Muscle of arm (tissue), 14 donors: ENCODE measurements at places on chromosomes 11 and 22. TPM values are rescaled to one million over a fixed set of nuclear protein-coding genes. Genes with fewer than 3 reads are reported as not detected.

DNA sequence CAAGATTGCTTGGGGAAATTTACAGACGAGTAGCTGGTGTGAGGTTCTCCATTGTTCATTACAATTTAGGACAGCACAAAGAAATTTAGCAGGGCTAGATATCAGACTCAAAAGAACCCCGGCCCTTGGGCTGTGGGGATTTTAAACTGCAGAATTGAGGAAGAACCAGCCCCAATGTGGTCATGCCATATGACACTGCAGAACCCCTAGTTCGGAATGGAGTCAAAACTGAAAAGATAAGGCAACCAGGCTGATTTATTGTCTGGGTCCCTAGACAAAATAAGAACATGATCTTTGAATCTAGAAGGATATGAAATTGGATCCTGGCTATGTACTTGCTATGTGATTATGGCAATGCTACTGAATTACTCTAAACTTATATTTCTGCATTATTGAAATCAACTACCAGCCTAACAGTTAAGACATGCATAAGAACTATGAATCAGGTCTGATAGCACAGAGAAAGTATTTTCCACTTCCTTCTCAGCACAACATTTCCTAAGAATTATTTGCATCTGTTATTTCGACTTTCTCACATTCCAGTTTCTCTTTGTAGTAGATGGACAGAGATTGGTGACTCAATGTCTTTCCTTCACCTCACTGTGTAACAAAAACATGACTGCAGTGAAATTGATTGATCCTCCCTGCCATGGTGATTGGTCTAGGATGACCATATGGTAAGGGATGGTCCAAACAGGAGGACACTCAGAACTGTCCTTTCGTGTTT is 13.2 kb downstream of the MMP3 start:
- no peak for DNase-seq

DNA sequence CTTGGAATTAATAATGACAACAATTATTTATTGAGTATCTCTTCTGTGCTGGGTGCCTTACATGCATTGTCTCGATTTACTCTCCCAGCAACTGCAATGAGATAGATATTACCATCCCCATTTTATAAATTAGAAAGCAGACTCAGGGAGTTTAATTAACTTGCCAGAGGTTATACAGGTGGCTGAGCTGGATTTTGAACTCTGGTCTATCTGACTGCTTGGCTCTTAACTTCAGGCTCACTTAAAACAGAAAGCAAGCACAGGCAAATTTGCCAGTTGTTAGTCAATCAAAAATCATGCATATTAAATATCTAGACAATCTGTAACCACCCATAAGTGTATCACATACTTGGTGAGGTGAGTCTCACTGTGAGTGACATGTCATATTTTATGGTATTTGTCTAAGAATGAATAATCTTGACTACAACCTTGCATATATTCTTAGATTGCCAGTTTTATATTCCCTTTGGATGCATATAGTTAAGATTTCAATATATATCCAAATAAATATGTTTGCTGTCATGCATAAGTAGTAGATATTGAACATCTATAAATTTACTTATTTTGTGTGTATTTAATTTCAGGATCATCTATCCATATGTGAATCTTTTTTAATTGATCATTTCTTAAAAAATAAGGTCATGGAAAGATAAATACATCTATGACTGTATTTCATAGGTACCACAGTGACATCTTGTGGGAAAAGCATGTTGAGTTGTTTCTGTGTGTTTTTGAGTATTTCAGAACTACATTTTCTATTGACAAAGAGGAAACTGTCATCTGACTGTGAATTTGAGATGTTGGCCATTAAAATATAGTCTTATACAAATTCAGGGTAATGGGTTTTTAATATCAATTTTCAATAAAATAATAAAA is 112.0 kb upstream of the ARHGAP42 start:
- DNase-seq, result peak; percentile 33

Gene MS4A3
- polyA plus RNA-seq, result 0.61 TPM

DNA sequence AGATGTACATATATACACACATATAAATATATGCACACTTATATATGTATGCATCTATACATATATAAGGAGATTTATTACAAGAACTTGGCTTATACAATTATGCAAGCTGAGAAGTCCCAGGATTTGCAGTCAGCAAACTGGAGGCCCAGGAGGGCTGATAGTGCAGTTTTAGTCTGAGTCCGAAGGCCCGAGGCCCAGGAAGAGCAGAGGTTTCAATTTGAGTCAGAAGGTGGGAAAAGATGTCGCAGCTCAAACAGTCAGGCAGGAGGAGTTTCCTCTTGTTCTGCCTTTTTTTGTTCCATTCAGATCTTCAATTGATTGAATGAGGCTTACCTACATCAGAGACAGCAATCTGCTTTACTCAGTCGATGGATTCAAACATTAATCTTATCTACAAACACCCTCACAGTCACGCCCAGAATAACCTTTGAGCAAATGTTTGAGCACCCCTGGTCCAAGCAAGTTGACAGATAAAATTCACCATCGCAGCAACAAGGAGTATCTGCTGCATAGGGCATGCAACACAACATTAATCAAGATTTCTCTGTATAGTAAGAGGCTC is 4.0 kb upstream of the SGSM1 start:
- DNase-seq, result no peak

- no peak for DNase-seq
These were observed 13.9 kb downstream of the NNMT start for GRCh38 chr11:114310095-114310494.

DNA sequence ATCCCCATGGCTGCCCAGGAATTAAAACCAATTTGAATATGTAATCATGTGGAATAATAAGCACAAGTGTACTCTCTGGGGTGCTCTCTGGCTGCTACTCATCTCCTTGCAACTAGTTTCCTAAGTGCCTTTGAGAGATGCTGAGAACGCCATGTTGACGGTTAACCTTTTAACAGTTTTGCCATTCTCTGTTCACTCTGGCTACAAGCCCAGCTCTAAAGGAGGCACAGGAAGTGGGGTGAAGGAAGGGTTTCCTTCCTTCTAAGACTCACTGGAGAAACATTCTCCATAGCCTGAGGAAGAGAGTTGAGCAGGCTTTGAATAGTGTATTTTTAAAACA is 122.0 kb upstream of the ZC3H12C start:
- DNase-seq, result peak; percentile 32

DNA sequence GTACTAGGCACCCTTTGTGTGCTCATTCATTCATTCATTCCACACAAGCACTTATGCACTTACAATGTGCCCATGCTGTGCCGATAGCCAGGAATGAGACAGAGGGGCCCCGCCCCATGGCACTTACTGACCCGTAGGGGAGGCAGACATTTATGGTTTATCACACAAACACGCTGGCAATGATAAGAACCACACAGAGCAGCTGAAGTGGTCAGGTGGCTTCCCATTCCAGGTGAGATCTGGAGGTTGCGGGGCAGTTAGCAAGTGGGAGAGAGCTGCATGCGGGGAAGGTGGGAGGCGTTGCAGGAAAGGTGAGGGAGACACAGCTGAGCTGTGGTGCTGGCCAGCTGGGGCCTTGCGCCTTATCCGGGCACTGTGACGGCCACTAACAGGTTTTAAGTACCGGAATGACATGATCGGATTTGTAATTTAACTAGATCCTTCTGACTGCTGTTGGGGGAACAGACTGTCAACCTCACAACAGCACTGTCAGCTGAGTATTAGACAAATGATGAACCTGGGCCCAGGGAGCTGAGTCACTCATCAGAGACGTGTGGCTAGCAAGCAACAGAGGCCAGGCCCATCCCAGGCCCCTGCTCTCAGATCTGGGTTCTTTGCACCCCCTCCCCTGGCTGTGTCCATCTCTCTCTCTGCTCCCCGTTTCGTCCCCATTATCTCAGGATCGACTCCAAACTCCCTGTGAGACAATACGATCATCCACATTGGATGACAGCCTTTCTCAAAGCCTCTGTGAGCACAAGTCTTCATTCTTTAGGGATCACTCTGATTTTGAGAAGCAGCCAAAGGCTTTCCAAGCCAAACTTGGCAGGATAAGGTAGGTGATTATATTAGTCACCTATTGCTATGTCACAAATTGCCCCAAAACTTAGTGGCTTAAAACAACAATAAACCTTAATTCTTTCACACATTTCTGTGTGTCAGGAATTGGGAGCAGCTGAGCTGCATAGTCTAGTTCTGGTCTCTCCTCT is 28.4 kb downstream of the RASD2 start:
- no peak for DNase-seq

Gene UPK3A
- polyA plus RNA-seq, result not detected

DNA sequence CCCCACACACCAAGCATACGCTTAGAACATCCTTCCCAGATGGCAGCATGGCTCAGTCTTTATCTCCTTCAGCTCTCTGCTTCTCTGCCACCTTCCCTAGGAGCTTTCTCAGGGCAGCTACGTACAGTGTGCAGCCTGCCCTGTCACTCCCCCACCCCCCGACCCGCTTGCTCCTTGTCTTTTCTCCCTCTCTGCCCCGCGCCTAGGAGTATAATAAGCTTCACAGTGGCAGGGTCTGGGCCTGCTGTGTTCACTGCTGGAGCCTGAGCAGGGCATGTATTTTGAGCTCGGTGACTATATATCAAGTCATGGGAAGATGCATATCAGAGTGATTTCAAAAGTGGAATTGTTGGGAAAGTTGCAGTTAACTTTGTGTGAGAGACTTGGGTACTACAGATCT is 55.8 kb upstream of the ADSL start:
- no peak for DNase-seq

- DNase-seq, result no peak
These were observed 245.9 kb upstream of the ANO3 start for GRCh38 chr11:26086028-26086427.
